ENCODE measurements at places on chromosomes 16 and 17.

DNA sequence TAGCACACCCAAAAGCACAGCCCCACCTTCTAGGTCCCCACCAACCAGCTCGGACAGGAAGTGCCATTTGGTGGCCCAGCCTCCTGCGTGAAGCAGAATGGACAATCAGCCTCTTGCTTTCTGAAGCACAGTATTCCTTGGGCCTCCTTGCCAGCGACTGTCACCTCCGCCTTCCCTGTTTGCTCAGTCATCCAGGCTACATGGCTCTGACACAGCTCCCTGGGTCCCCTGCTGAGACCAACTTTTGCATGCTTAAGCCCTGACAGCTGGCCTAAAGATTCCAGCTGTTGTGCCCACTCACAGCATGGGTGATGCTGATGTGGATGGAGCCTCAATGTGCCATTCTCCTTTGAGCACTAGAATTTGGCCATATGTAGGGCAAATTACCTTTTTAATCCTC is 4.5 kb upstream of the CACNG5 start:
- no peak for DNase-seq

- no peak for DNase-seq
These were observed 6.3 kb upstream of the MNT start for GRCh38 chr17:2406903-2407790.

DNA sequence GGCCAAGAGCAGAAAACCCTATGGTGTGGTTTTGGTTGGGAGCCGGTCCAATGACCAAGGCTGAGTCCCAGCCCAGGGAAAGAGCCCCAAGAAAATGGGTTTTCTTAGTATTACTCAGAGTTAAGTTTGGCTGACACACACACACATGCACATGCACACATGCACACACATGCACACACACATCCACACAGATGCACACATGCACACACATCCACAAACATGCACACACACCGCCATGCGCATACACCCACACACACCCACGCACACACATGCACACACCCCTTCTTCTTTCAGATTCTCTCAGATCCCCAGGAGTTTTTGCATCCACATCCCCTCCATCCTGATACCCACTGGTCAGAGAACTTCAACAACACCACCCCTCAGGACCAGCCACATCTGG is 9.1 kb downstream of the ABCC12 start:
- DNase-seq: no peak

DNA sequence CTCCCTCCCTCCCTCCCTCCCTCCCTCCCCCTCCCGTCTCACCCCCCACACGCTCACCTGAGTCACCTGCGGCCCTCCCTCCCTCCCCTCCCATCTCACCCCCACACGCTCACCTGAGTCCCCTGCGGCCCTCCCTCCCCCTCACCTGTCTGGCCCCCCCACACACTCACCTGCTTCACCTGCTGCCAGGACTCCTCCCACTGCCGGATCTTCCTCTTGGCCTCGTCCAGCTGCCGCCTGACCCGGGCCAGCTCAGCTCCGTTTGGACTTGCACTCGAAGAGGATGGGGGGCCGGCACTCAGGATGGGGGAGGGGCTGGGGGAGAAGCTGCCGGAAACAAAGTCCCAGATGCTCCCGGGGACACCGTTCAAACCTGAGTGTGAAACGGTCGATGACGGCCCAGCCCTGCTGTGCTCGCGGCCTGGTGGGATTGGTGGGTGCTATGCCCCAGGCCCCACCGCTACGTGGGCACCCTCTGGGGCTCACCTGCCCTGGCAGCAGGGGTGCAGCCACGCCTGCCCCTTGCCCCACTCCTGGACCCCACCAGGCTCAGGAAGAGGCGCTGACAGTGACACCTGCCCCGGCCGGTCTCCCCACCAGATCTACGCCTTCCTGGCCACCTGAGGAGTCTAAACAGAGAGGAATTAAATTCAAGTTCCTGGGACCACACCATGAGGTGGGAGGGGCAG is 15.9 kb downstream of the GNPTG start:
- no peak for DNase-seq

DNA sequence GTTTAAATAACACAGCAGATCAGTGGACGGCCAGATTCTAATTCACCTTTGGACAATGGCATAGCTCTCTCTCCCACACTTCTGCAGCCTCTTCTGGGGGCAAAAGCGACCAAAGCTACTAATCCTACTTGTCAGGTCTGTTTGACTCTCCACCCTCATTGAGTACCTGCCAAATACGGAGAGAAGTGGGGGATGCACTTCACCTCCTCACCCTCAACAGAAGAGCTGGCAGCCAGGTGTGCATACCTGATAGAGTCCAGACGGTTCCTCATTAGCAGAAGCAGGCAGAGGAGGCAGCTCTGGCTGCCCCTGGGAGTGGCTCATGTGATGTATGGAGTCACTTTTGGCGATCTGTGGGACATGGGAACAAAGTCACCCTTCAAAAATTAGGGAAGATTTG is 4.9 kb downstream of the DNAH3 start:
- DNase-seq: no peak

GRCh38 chr17:77019893-77020379 is 120.8 kb upstream of the SEC14L1 start:
- no peak for DNase-seq

- DNase-seq: no peak
These were observed 191.9 kb downstream of the MSI2 start for GRCh38 chr17:57447990-57448758.

DNA sequence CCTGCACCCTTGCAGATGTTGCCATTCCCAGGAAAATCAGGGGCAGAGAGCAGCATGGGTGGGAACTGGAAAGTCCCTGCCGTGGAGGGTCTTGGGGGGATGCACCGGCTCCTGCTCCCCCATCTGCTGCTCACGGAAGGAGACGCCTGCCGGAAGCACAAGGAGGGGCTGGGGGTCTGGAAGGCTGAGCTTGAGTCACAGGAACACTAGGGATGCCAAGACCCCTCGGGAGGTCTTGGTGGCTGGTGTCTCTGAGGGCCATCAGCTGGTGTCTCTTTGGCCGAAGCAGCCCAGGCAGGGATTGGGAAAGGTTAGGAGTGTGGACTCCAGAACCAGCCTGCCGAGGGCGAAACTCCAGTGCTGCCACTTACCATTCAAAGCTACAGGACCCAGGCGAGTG is 29.4 kb upstream of the GNA13 start:
- no peak for DNase-seq

DNA sequence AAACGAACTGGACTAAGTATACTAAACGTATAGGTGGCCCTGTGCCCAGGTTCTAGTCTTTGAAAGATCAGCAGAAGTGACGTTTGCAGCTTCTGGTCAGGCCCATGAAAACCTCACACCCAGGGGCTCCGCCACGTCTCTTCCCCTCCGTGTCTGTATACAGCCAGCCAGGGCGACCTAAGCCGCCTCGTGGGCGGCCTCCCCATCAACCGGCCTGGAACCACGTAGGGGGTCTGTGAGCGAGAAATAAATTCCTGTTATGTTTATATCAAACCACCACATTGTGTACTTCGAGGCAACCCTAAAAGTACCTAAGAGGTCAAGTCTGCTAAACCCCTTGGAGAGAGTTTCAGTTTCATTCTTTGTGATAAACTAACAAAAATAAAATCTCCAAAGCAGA is 6.8 kb downstream of the TK1 start:
- DNase-seq: no peak

DNA sequence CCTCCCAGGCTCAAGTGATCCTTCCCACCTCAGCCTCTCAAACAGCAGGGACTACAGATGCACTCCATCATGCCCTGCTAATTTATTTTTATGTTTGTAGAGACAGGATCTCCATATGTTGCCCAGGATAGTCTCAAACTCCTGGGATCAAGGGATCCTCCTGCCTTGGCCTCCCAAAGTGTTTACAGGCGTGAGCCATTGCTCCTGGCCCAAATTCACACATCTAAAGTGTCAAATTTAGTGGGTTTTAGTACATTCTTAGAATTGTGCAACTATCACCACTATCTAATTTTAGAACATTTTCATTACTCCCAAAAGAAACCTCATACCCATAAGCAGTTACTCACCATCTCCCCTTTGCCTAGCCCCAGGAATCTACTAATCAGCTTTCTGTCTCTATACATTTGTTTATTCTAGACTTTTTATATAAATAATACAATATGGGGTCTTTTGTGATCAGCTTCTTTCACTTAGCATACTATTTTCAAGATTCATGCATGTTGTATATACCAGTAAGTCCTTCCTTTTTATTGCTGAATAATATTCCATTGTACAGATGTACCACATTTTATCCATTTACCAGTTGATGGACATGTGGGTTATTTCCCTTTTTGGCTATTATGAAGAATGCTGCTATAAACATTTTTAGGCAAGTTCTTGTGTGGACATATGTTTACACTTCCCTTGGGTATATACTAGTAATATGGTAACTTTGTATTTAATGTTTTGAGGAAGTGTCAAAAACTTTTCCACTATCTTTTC is 25.1 kb upstream of the ITGA2B start:
- DNase-seq: no peak

DNA sequence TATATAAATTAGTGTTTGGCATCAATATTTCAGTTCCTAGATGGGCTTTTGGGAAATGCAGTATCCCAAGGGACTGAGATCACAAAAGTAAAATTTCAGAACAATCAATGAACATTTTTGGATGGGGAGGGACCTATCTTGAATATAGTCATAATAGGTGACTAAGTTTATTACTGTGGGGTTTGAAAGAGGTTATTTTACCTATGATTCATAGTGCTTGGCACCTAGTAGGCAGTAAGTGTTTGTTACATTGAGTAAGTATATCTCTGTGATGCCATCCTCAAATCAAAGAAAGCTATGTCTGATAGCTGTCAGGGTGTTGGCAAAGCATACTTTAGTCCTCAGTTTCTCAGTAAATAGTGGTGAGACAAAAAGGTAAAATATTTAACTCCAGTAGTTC is 36.9 kb downstream of the ZNF207 start:
- no peak for DNase-seq

GRCh38 chr16:57966986-57967385 is 3.9 kb downstream of the CNGB1 start:
- DNase-seq: no peak

- DNase-seq: no peak
These were observed 65.7 kb downstream of the MAP2K6 start for GRCh38 chr17:69480245-69480644.

- no peak for DNase-seq
These were observed 133.6 kb downstream of the SKAP1 start for GRCh38 chr17:48296453-48296852.

DNA sequence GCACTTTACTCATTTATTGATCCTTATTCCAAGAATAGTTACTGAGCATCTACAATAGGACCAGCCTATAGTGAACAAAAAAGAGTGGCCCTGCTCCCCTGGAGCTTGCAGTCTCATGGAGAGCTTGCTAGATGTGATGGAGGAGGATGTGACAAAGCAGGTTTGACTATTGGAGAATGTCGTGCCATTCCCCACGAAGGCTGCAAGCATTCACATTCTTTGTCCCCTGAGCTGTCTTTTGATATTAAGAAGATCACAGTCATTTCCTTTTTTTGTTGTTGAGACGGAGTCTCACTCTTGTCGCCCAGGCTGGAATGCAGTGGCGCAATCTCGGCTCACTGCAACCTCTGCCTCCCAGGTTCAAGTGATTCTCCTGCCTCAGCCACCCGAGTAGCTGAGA is 115.0 kb upstream of the ADAMTS18 start:
- DNase-seq: no peak

All from NCI-H2081 treated with DMSO at 0.1 percent for 48 hours (cell line).